SJSA1 (cell line): ENCODE measurements at places on chromosomes 2 and 18. TPM values are rescaled to one million over a fixed set of nuclear protein-coding genes. Genes with fewer than 3 reads are reported as not detected.

CGREF1 gene
- total RNA-seq, result 2.1 and 3.1 TPM in 2 replicates

SDC1 gene
- 75.2 and 117 TPM in 2 replicates for total RNA-seq

ARHGAP15 gene
- total RNA-seq, result not detected in 2 replicates

GPR35 gene
- total RNA-seq, result 0.13 TPM in 1 of 2 replicates, not detected in the other

DUSP19 gene
- total RNA-seq, result 5.1 and 8.5 TPM in 2 replicates

MC4R gene
- not detected in 2 replicates for total RNA-seq

DNA sequence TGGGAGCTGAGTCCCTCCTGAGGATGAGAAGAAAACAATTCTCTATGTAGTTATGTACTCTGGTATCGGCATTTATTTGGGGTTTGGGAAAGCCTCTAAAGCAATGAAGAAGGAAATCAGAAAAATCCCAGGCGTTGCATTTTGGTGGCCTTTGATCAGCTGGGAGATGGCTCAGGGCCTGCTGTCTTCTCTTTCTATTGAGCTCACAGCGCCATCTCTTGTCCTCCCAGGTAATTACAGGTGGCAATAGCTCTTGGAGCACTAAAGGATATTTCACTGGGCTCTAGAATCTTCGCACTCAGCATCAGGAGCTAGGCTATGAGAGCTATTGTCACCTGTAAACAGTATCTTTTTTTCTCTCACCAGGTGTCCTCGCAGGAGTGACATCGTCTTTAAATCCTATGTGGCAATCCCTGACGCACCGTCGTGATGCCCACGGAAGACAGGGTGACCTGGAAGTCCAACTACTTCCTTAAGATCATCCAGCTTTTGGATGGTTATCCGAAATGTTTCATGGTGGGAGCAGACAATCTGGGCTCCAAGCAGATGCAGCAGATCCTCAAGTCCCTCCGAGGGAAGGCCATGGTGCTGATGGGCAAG lies 76.1 kb upstream of the PMAIP1 start:
- H3K4me1 ChIP-seq, result peaks cover 15% of the 10 kb centered on the region
- no peaks in the 10 kb centered on the region for H3K27me3 ChIP-seq
- peak; percentile 72 for DNase-seq
- no peak overlapping the region for H3K27ac ChIP-seq

- H3K36me3 ChIP-seq, result no peaks in the 10 kb centered on the region
Observed at GRCh38 chr2:233761040-233761769, 1.1 kb downstream of the UGT1A1 start.

DNA sequence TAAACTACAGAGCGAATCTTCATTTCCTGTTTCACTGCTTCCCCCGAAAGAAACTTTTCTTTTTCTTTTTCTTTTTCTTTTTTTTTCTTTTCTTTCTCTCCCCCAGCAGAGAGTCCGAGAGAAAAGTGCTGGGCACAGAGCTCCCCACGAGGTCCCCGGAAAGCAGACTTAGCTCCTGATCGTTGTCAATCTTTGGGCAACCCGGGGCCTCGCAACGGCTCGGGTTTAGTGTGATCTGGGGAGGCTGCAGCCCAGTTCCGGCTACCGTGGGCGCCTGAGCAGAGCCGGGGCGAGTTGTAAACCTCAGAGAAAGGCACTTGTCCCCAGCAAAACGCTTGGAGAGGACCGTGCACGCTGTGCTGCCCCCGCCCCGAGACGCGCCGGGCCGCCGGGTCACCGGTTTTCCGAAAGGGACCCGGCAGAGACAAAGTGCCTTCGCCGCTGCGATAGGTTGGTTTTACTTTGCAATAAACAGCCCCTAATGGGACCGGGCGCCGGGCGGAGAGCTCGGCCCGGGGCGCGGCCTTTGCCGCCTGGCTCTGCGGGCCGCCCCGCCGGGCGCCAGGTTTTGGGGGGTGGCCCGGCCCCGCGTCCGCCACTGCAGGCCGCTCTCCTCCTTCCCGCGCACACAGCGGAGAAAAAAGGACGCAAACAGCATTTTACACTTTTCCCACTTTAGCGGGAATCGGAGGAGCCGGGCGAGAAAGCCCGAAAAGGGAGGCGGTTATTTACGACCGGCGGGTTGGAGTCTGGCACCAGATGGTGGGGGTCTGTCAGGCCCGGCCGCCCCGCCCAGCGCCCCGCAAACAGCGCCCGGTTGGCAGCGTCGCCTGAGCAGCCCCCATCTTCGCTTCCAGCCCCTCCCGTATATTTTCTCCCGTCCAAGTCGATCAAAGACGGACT lies 136.0 kb downstream of the INSIG2 start:
- no peaks in the 10 kb centered on the region for H3K36me3 ChIP-seq
- peak overlapping the region; percentile 35 for H3K4me3 ChIP-seq
- H3K4me1 ChIP-seq, result peaks cover 8% of the 10 kb centered on the region

- peak overlapping the region; percentile 66 for H3K27ac ChIP-seq
- H3K36me3 ChIP-seq, result no peaks in the 10 kb centered on the region
- peak; percentile 92 for DNase-seq
- no peaks in the 10 kb centered on the region for H3K27me3 ChIP-seq
- H3K4me1 ChIP-seq, result peaks cover 20% of the 10 kb centered on the region
Observed at GRCh38 chr2:188734691-188735090, 239.5 kb upstream of the COL3A1 start.

DNA sequence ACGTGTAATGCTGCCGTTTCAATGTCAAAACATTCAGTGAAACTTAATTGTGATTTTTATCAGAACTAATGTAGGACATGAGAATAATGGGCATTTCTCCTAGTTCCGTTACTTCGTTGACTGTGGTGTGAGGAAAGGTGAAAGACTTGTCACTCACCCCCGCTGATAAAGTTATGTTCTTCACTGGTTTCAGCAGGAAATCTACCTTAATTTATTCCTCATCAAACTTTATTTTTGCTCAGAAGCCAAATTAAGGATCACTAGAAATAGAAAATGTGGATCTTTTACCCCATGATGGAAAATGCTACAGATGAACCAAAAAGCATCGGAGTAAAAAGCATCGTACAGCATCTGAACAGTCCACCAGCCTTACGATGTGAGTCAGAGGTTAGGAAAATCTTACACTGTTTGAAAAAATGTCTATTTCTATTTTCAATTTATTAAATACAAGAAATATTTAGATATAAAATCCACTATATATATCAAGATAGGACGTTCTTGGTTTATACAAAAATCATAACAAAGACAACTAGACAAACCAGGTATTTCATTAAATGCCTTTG lies 1.0 kb upstream of the ROCK1 start:
- peak overlapping the region; percentile 39 for H3K27ac ChIP-seq
- H3K36me3 ChIP-seq, result peaks cover 9% of the 10 kb centered on the region
- peak overlapping the region; percentile 97 for H3K4me3 ChIP-seq

DNA sequence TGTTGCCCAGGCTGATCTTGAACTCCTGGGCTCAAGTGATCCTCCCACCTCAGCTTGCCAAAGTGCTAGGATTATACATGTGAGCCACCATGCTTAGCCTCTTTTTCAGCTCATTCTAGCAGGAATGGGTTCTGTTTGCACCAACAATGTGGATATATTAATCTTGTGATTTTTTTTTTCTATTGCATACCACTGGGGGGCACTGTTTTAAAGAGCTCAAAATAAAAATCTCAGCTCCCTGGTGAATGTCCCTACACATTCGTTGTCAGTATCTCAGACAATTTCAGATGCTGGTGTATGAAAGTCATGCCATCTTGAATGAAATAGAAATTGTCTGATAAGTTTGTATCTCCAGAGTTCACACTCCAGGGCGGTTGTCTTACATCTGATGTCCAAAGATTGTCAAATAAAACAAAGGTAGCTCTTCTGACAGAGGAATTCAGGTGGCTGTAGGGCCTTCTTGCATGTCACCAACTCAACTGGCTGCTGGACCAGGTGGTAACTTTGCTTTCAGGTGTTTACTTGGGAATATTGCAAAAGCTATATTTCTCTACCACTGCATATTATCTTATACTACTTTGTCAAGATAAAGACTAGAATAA lies 3.1 kb upstream of the MATN3 start:
- peaks cover 17% of the 10 kb centered on the region for H3K4me1 ChIP-seq
- H3K27me3 ChIP-seq, result no peaks in the 10 kb centered on the region
- H3K36me3 ChIP-seq, result no peaks in the 10 kb centered on the region
- no peak overlapping the region for H3K4me3 ChIP-seq

DNA sequence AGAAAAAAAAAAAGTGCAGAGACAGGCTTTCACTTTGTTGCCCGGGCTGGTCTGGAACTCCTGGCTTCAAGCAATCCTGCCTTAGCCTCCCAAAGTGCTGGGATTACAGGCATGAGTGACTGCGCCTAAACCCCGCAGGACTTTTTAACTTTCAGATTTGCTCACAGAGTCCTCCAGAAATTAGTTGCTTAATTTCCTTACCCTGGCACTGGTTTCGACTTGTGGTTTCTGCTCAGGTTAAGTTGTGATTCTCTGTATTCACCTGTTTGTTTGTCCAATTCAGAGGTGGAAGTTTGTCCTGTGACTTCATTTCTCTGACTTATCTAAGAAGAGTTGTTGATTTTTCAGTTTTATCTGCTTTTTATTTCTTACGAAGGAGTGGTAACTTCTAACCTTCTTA lies 238.1 kb downstream of the TMEM182 start:
- no peaks in the 10 kb centered on the region for H3K36me3 ChIP-seq
- no peaks in the 10 kb centered on the region for H3K4me1 ChIP-seq
- H3K27ac ChIP-seq, result no peak overlapping the region
- no peaks in the 10 kb centered on the region for H3K27me3 ChIP-seq

DNA sequence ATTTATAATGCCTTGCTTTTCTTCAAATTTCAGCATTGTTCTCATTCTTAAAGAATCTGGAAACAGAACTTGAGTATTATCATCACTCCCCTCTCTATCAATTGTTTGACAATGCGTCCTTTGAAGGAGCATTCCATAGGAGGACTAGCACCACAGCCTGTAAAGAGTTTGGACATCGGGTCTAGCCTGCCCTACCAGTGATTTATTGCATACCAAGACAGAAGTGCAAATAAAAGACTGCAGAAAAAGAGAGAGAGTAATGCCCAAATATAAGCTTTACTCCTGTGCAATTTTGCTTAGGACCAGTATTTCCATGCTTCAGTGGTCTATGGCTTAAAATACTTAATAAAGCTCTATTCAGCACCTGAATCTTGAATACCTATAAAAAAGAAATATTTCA lies 55.4 kb upstream of the MAP2 start:
- peaks cover 22% of the 10 kb centered on the region for H3K4me1 ChIP-seq
- DNase-seq, result no peak
- no peak overlapping the region for H3K4me3 ChIP-seq
- no peak overlapping the region for H3K27ac ChIP-seq

- H3K4me3 ChIP-seq, result no peak overlapping the region
- peaks cover 31% of the 10 kb centered on the region for H3K36me3 ChIP-seq
- no peak overlapping the region for H3K27ac ChIP-seq
- DNase-seq, result no peak
- H3K27me3 ChIP-seq, result no peaks in the 10 kb centered on the region
Observed at GRCh38 chr2:233422050-233422639, 67.9 kb downstream of the DGKD start.

GRCh38 chr2:206438196-206438724 lies 5.1 kb upstream of the ADAM23 start:
- DNase-seq, result no peak
- peaks cover 25% of the 10 kb centered on the region for H3K27me3 ChIP-seq
- H3K4me3 ChIP-seq, result no peak overlapping the region

DNA sequence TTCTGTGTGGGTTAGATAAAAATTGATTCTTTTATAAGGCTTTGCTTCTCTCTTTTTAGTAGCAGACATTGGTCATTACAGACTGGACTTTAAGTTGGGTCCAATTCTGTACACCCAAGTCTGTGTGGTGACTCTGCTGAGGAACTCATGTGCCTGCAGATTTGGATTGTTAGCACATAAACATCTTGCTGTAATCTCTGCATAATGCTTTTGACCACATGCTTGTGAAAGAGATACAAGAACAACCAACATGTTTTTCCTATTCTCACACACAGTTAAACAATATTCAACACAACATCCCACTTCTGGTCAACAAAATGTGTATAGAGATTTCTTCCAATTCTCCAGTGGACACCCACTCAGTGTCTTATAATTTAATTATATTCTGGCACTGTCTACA lies 270.1 kb downstream of the RDH14 start:
- H3K27ac ChIP-seq, result no peak overlapping the region
- H3K4me3 ChIP-seq, result no peak overlapping the region
- H3K27me3 ChIP-seq, result no peaks in the 10 kb centered on the region
- no peak for DNase-seq

DNA sequence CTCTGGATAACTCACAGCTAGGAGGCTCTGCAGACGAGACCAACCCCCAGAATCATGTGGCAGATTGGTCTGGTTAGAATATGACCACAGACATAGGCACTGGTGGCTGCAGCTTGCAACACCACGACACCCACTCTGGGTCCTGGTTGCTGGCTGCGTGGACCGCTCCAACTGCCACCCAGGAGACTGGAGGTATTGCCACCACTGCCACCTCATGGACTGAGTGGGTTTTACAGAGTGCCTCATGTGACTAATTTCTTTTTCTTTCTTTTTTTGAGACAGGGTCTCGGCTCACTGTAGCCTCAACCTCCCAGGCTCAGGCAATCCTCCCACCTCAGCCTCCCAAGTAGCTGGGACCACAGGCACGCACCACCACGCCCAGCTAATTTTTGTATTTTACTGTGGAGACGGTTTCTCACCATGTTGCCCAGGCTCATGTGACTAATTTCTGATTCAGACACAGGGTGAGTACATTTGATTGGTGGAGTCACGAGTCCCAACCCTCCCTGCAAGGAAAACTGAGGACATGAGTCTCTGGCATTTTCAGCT lies 29.9 kb upstream of the NT5DC4 start:
- H3K4me3 ChIP-seq, result no peak overlapping the region
- H3K4me1 ChIP-seq, result peaks cover 47% of the 10 kb centered on the region
- H3K36me3 ChIP-seq, result no peaks in the 10 kb centered on the region
- peak; percentile 72 for DNase-seq
- H3K27ac ChIP-seq, result peak overlapping the region; percentile 45

GRCh38 chr18:7931763-7932162 lies 364.6 kb downstream of the PTPRM start:
- no peak for DNase-seq
- peaks cover 51% of the 10 kb centered on the region for H3K4me1 ChIP-seq
- no peak overlapping the region for H3K4me3 ChIP-seq
- H3K27ac ChIP-seq, result no peak overlapping the region; the same call in 1 of the 2 replicates
- no peaks in the 10 kb centered on the region for H3K27me3 ChIP-seq
- no peaks in the 10 kb centered on the region for H3K36me3 ChIP-seq

GRCh38 chr2:27965841-27966240 lies 75.3 kb downstream of the BABAM2 start:
- no peaks in the 10 kb centered on the region for H3K36me3 ChIP-seq
- H3K4me3 ChIP-seq, result no peak overlapping the region
- no peak for DNase-seq
- H3K4me1 ChIP-seq, result peaks cover 15% of the 10 kb centered on the region
- H3K27me3 ChIP-seq, result no peaks in the 10 kb centered on the region
- H3K27ac ChIP-seq, result no peak overlapping the region

DNA sequence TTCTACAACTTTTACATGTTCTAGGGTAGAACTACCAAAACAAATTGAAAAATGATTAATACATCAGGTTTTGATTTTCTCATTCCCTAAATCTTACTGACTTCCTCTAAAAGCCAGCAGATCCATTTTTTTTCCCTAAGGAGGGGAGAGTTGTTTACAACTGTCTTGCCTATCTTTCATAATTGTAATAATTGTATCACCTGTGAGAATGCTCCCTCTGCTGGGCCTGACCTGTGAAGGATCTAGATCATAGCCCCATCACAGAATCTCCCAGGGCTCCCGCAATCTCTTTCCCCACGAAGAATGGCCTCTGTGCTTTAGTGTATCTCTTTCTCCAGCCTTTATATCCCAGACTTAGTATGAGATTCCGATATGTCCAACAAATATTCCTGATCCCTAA lies 9.1 kb downstream of the LOXL3 start:
- peaks cover 13% of the 10 kb centered on the region for H3K4me1 ChIP-seq
- peaks cover 8% of the 10 kb centered on the region for H3K36me3 ChIP-seq
- no peak for DNase-seq
- no peak overlapping the region for H3K4me3 ChIP-seq
- no peak overlapping the region for H3K27ac ChIP-seq
